ENCODE measurements at places on chromosomes 11 and 22. TPM values are rescaled to one million over a fixed set of nuclear protein-coding genes. Genes with fewer than 3 reads are reported as not detected.

TSPO gene
- 144 TPM for total RNA-seq

NCAM1 gene
- total RNA-seq = 0.18 TPM

SAA2 gene
- 4.0 TPM for total RNA-seq

DNA sequence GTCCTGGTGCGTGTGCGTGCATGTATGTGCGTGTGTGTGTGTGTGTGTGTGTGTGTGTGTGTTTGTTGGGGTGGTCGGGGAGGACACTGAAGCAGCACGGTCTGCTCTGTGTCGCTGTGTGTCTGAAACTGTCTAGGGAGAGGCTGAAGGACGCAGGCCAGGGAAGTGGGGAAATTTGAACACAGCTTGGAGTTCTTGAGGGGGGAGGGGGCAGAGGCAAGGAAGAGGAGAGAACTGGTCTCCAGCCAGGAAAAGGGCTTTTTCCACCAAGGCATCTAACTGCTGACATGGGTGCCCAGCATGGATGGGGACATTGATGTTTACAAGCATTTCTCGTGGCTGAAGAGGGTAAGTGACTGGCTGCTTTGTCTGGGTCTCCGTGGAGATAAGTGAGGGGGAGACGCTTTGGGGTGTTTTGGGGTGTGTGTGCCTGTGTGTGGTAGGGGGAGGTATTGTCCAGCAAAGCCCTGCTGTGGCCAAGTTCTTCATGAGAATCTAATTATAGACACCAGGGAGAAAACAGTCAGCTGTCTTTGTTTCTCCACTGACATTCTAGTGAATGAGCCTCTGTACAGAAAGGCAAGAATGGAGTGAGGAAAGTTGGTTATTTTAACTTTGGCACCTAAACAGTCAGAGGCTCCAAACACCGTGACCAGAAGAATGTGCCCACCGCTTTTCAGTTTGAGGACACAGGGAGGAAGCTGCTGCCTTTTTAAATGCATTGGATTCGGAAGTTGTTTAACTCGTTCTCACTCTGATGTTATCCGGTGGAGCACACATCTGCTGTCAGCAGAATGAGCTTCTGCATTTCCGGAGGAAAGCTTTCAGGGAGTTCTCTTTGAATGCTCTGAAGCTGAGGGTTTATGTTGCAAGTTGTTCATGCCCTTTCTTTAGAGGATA lies 63.7 kb downstream of the PPFIBP2 start:
- no peaks in the 10 kb centered on the region for H3K27me3 ChIP-seq
- no peak overlapping the region for H3K27ac ChIP-seq
- DNase-seq = no peak
- H3K36me3 ChIP-seq = no peaks in the 10 kb centered on the region
- no peak overlapping the region for H3K4me3 ChIP-seq

DNA sequence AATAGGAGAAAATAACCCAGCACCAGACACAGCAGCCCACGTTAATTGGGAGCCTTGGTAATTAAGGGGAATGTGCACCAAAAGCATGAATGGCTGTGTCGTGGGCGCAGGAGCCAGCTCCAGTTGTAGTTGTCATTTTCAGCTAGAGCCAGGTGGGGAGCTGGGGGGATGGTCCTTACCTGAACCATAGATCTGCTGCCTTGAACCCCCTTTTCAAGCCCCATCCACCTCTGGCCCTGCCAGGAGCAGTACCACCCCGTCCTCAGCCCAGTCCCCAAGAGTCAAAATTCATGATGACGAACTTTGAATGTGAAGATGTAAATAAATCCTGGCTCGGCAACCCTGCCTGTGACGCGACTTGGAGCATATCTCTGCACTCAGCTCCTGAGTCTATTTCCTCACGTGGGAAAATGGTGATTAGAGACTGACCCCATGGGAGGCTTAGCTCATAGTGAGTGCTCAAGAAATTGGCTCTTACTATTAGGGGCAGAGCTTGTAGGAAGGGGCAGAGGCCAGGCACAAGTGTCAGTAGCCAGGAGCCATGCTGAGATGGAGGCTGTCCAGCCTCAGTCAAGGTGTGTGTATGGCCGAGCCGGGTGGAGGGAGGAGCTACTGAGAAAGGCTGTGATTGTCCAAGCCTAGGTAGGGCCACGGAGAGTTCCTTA lies 794 bp upstream of the FXYD6 start:
- peak overlapping the region; percentile 9 for H3K4me3 ChIP-seq
- DNase-seq = no peak
- H3K36me3 ChIP-seq = no peaks in the 10 kb centered on the region

DNA sequence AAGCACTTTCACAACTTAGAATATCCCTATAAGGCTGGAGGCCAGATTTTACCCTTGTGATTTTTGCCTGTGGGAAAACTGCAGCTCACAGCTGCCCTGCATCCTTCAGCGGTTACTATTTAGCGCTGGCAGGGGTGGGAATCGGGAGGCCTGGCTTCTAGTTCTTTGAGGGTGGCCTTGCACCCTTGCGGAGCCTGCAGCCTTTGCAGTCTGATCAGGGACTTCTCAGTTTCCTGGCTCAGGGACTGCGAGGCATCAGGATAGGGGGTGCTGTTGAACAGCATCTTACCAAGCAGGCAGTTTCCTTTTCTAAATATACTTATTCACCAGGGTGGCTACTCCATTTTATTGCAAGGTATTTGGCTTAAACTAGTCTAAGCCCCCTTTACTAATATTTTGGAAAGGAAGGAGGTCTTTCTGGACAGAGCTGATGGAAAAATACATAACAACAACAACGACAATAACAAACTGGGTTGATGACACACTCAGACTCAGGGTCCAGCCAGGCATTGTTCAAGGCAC lies 2.9 kb upstream of the APOA1 start:
- H3K4me3 ChIP-seq = no peak overlapping the region
- no peaks in the 10 kb centered on the region for H3K27me3 ChIP-seq
- H3K27ac ChIP-seq = no peak overlapping the region
- H3K4me1 ChIP-seq = peaks cover 4% of the 10 kb centered on the region

GRCh38 chr22:49208768-49209252 lies 618.9 kb downstream of the BRD1 start:
- DNase-seq = no peak
- H3K4me3 ChIP-seq = no peak overlapping the region
- H3K27me3 ChIP-seq = no peaks in the 10 kb centered on the region
- H3K4me1 ChIP-seq = no peaks in the 10 kb centered on the region
- no peak overlapping the region for H3K27ac ChIP-seq

DNA sequence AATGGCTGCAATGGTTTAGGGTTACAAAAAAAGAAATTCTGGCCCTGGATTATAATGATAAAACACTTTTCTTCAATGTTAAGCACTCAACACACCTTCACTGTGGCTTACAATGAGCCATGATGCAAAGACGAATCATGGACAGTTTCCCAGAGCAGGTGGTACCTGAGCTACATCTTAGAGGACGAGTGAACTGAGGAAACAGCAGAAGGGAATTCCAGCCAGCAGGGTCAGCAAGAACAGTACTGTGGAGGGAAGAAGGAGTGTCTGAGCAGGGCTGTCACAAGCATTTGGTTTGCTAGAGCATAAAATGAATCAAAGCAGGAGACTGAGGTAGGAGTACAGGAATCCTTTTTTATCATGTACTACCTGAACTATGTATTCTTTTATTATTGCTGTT lies 332.8 kb upstream of the C11orf87 start:
- H3K4me1 ChIP-seq = no peaks in the 10 kb centered on the region
- no peak overlapping the region for H3K27ac ChIP-seq
- H3K4me3 ChIP-seq = no peak overlapping the region
- no peaks in the 10 kb centered on the region for H3K36me3 ChIP-seq

DNA sequence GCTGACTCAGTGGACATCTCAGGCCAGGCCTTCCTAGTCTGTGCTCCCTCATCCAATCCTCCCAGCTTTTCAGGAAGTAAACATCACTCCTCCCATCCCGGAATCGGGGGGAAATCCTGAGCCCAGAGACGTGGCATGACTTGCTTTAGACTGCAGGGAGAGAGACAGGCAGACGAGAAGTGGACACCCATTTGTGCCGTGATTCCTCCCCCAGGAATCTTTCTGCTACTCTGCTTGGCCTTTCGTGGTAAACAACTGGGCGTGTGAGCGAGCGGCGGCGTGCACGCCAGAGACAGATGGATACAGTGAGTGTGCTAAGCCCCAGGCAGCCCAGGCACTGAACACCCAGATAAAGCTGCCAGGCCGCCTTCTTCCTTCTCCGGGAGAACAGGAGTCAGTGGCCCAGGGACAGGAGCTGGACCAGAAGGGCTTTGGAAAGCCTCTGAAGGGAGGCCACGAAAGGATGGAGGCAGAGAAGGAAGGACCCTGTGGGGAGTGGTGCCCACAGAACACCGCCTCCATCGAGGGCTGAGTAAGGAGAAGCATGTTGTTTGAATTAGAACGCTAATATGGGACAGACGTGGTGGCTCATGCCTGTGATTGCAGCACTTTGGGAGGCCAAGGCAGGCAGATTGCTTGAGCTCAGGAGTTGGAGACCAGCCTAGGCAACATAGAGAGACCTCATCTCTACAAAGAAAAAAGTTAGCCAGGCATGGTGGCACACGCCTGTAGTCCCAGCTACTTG lies 53.0 kb upstream of the PRR5 start:
- no peaks in the 10 kb centered on the region for H3K27me3 ChIP-seq
- H3K4me3 ChIP-seq = no peak overlapping the region
- no peak overlapping the region for H3K27ac ChIP-seq
- no peak for DNase-seq

- H3K36me3 ChIP-seq = no peaks in the 10 kb centered on the region
- peaks cover 8% of the 10 kb centered on the region for H3K4me1 ChIP-seq
- no peak overlapping the region for H3K27ac ChIP-seq
These were observed 51.3 kb downstream of the FBLN1 start for GRCh38 chr22:45554040-45554406.

TEX12 gene
- 0.23 TPM for total RNA-seq

DNA sequence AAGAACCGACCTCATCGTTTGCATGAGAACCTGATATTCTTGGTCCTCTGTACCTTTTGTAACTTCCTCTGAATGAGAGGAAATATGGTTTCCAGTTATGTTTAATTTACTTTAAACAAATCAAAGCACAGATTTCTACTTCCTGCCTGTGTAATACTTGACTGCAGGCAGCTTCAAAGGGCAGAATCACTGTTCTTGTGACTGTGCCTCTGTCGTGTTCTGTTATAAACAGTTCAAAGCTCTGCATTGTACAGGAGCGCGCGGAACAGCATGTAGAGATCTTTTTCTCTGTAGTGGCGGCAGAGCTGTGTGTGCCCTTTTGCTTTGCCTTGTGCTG lies 73.2 kb upstream of the CLDN5 start:
- H3K27ac ChIP-seq = no peak overlapping the region
- H3K36me3 ChIP-seq = no peaks in the 10 kb centered on the region
- no peaks in the 10 kb centered on the region for H3K4me1 ChIP-seq
- H3K4me3 ChIP-seq = no peak overlapping the region

KLHDC7B gene
- total RNA-seq = 1.8 TPM

DNA sequence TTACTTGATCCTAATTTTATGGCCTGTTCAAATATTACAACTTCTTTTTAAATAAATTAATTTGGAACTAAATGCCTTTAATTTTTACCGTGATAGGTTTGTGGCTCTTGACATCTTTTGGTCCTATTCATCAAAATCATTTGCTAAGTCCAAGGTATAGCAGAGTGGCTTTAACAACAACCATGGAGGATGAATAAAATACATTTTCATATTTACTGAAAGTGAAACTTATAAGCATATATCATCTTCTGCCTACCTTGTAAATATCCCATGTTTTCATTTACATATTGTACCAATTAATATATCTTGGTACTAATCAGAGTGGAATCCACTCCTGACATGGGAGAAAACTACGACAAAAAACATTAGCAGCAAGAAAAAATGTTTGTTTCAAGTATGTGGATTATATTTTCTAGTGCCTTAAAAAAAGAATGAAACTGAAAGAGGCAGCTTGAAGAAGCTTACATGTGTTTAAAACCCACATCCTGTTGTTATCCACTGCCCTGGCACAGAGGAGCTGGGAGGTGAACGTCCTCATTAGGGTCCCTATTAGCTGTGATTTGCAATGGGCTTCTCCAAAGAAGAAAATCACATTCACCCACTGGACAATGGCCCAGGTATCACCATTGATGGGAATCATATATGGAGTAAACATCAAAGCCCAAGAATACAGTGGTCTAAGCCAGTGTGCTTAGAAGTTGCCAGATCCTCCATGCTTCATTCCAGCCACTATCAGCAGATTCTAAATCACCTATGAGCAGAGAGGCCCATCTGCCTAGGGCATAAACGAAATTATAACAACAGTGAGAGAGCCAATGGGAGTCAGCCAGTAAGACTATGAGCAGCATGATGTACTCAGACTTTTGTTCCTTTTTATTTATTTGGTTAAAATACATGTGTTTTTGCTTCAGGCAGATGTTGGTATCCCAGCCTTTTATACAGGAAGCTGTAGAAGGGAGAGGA lies 84.7 kb downstream of the MAML2 start:
- H3K4me3 ChIP-seq = no peak overlapping the region
- peaks cover 14% of the 10 kb centered on the region for H3K4me1 ChIP-seq
- no peaks in the 10 kb centered on the region for H3K36me3 ChIP-seq
- no peaks in the 10 kb centered on the region for H3K27me3 ChIP-seq
- DNase-seq = no peak

GRCh38 chr11:27100534-27100933 lies 59.9 kb downstream of the BBOX1 start:
- H3K4me1 ChIP-seq = no peaks in the 10 kb centered on the region
- no peak overlapping the region for H3K27ac ChIP-seq
- H3K36me3 ChIP-seq = no peaks in the 10 kb centered on the region
- no peak overlapping the region for H3K4me3 ChIP-seq

DNA sequence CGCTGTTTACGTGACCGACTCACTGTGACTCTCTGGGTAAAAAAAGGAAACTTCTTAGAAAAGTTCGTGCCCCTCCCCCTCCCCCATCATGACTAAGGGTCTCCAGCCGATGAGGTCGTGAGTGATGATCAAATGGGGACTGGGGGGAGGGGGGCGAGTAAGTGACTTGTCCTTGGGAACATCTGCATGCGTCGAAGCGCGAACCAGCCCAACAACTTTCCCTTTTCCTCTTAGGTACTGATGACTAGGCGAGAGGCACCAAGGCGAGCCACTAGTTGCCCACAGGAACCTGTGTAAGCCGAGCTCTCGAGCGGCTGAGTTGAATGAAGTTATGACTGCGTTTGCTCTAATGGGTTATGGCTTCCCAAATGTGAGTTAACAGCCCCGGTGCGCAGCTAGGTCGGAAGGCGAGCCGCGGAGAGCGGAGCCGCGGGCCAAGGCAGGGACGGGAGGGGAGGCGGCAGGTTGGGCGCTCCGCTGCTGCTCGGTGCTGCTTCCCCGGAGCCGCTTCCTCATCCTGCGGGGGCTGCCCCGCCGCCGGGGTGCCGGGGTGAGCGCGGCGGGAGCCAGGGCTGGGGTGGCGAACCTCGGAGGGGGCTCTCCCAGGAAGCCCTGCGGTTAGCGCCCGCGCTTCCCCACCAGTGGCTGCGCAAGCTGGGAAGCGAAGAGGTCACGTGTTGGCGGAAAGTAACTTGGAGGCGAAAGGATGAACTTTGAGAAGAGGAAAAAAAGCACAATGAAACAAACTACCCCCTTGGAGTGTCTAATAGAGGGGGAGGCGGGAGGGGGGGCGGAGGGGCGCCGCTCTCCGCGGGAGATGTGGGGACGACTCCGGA lies 22.1 kb upstream of the BDNF start:
- H3K4me1 ChIP-seq = peaks cover 8% of the 10 kb centered on the region
- H3K36me3 ChIP-seq = no peaks in the 10 kb centered on the region
- H3K4me3 ChIP-seq = peak overlapping the region; percentile 51
- DNase-seq = no peak
- H3K27ac ChIP-seq = no peak overlapping the region
- H3K27me3 ChIP-seq = peaks cover 37% of the 10 kb centered on the region

- no peak overlapping the region for H3K27ac ChIP-seq
- H3K4me3 ChIP-seq = no peak overlapping the region
- H3K27me3 ChIP-seq = no peaks in the 10 kb centered on the region
- DNase-seq = no peak
- no peaks in the 10 kb centered on the region for H3K36me3 ChIP-seq
These were observed 12.8 kb downstream of the PMM1 start for GRCh38 chr22:41576877-41577276.

- H3K4me3 ChIP-seq = peak overlapping the region; percentile 69
- H3K4me1 ChIP-seq = peaks cover 13% of the 10 kb centered on the region
- H3K27me3 ChIP-seq = no peaks in the 10 kb centered on the region
- peak overlapping the region; percentile 87 for H3K27ac ChIP-seq
These were observed 557 bp downstream of the GTPBP1 start for GRCh38 chr22:38706101-38706900.

All from Panc1 (cell line).